ENCODE measurements at places on chromosomes 16 and 17.
A peak's percentile ranks its signal among the peaks of the same experiment; 100 is the strongest.

DNA sequence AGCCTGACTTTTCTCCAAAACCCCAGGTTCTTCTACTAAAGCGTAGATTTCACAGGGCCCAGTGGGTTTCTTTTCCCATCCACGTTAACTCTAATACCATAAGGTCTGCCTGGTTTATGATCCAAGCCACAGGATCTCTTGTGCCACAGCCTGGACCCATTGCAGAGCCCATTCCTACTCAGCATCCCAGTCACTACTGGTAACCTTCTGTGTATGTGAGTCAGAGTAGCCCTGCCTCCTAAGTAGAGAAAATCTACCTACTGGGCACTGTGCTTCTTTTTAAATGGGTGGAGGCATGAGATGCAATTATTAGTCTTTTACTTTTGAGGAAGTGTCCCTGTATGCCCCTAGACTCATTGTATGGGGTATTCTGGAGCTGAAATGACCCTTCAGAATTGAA, 13.5 kb downstream of the CCL11 start:
- no peak for DNase-seq

GRCh38 chr17:74873874-74874614, 1.2 kb upstream of the FDXR start:
- DNase-seq = no peak

GRCh38 chr16:8675183-8676159, 1.1 kb downstream of the ABAT start:
- peak; percentile 64 for DNase-seq

- DNase-seq = no peak
These were observed 658 bp downstream of the RAB5C start for GRCh38 chr17:42153919-42154742.

DNA sequence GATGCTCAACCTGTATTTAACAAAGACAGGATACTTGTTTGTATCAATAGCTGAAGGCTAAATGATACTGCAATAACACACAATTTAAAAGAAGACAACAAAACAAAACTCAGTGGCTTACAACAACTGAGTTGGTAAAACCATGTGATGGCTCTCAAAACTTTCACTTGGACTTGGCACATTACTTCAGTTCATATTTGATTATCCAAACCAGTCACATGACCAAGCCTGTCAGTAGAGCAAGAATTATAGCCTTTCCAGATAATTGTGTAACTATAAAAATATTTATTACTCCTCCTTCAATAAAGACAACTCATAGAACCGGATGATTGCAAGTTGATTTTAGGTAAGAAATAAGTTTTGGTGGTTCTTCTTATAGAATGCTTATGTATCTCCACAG, 56.8 kb downstream of the NQO1 start:
- DNase-seq = no peak

GRCh38 chr16:11190588-11191560, 65.1 kb downstream of the SOCS1 start:
- no peak for DNase-seq

- no peak for DNase-seq
These were observed 17.7 kb upstream of the CDH15 start for GRCh38 chr16:89153848-89154271.

- DNase-seq = no peak
These were observed 14.7 kb upstream of the GSG1L start for GRCh38 chr16:28078261-28078660.

DNA sequence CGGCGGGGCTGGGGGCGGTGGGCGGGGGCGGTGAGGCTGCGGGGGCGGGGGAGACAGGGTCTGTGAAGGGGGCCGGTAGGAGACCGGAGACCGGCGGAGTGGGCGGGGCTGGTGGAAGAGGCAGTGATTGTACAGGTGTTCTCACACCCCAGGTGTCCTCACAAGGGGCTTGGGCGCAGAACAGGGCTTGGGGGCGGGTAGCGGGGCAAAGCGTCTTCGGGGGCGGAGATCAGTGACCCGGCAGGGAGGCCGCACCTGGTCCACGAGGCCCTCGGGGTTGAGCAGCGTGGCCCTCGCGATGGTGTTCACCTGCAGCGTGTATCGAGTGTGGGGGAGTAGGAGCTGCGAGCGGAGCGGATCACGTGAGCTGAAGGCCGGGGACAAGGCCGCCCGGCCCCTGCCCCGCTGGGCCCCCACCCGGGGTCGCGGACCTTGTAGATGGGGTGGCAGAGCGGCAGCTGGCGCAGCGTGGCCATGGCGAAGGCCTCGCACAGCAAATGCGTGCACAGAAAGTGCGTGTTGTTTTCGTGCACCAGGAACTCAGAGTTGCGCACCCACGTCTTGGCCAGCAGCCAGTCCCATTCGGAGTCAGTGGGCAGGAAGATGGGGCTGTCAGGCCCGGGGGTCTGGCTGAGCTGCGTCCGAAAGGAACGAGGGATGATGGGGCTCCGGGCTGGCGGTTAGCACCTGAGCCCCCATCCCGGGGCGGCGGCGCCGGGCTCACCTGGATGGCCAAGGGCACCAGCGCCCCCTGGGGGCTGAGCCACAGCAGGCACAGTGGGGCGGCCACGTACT, 8.5 kb downstream of the ALOXE3 start:
- peak; percentile 87 for DNase-seq

DNA sequence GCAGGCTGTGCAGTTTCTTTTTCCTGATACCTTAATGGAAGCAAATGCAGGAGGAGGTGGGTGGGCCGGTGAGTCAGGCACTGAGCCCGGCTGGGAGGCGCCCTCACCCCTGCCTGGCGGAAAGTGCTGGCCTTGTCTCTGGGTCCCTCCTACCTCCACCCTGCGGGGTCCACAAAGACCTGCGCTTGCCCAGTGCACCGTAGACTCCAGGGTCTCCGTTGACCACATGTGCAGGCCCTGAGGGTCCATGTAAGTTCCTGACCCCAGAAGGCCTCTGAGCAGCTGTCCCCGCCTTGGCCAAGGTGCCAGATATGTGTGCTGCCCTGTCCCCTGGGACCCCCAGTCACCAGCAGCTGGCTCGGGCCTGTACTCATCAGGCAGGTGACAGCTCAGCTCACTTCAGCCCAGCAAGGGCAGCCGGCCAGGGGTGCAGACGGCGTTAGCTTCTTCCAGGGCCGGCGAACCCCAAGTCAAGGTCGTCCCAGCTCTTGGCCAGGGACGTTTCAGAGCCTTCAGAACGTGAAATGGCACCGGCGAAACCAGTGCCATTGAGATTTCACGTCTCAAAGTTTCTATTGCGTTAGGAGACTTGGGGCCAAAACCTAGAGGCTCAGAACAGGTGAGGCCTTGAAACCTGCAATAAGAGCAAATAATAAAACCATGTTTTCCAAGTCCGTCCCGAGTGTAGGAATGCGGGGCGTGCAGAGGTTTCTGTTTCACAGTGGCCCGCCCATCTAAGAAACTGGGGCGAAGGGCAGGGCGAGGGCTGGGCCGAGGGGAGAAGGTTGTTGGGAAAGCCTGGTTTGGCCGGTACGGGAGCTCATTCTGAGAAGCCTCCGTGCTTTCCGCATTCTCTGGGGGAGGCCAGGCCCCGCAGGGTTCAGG, 12.1 kb downstream of the METRNL start:
- DNase-seq = no peak

DNA sequence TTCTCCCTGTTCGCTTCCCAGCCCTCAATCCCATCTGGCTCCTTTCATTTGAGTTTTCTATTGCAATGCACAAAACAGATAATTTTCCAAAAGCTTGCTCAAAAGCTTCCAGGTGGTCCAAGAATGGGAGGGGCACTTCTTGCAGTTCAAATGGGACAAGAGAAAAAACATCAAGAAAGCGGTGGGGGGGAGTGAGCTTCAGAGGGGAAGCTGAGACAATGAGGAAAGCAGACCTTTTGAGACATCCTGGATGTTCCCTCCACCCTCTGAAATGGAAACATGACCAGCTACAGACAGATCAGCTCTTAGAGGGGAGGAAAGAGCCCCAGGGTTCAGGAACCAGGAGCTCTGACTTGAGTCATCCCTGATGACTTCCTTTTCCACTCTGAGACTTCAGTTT, 368.2 kb downstream of the SLC39A11 start:
- no peak for DNase-seq

GRCh38 chr17:59067756-59068155, 38.9 kb downstream of the TRIM37 start:
- no peak for DNase-seq

DNA sequence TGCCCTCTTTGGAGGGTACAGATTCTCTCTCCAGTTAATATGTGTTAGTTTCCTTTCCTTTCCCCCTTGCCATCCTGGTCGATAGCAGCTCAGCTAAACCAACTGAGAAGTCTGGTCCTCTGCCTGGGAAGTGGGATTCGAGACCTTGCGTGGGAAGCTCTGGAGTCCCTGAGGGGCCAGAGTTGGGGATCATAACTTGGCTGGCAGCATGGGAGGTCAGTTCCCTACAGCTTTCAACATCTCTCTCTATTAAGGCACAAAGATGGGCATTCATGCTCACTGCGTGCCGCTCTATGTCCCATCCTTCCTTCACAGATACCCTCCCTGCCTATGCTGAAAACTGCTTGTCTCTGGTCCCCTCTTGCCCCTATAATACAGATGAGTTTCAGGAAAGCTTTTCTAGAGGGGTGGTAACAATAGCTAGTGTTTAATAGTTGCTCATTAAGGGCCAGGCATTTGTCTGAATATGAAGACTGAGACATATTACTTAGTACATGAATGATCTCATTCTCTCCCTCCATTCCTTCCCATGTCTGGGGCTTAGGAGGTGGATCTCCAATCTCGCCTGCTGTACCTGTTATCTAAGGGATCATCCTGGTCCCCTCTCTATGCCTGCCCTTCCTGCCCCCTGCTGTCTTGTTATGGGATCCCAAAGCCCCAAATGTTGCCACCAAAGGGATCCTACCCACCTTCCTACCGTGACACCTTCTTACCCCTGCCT, 10.8 kb downstream of the THRA start:
- no peak for DNase-seq

- no peak for DNase-seq
These were observed 955 bp downstream of the HOXB13 start for GRCh38 chr17:48727415-48728175.

DNA sequence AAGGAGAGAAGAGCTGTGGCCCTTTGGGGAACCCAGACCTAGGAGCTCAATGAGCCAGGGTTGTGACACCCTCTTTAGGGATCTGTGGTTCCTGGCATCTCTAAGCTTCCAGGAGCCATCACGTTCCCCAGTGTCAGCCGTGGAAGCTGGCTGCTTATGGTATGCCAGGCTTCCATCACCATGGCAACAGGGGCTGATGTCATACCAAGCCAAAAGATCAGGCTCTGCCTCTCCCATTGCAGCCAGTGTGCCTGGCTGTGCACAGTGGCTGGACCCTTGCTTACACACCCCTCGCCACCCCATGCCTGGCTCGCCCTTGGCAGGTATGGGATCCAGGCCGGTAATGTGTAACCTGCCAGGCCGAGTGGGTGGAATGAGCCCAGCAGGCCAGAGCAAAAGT, 91.1 kb downstream of the SSH2 start:
- DNase-seq = no peak

Data from stimulated activated CD4-positive, alpha-beta T cell treated with anti-CD3 and anti-CD28 coated beads, Interleukin-2, amount 100 ng/mL, for 24 hours (primary cell).